ENCODE measurements at places on chromosomes 1 and 21.

GRCh38 chr21:34883491-34884271 is 165.4 kb downstream of the RUNX1 start:
- DNase-seq: no peak

GRCh38 chr1:29455781-29456180 is 219.5 kb downstream of the PTPRU start:
- no peak for DNase-seq

DNA sequence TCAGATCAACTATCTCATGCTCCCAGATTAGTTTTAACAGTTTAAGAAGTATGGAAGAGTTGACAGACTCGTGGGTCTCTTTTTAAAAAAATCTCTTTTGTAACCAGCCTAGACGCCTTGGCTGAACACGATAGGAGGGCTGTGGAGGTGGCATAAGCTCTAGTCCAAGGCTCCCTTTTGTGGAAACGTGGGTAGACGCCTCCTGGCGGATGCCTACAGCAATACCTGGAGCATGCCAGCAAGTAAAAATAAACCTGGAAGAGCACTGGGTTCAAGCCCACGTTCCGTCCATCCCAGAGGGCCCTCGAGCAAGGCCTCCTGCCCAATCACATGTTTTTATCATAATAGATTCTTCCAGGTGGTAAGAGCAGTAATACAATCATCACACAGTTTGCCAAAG is 87.9 kb downstream of the RGS7 start:
- peak; percentile 30 for DNase-seq

GRCh38 chr21:46172863-46173528 is 11.3 kb downstream of the SPATC1L start:
- DNase-seq: no peak

DNA sequence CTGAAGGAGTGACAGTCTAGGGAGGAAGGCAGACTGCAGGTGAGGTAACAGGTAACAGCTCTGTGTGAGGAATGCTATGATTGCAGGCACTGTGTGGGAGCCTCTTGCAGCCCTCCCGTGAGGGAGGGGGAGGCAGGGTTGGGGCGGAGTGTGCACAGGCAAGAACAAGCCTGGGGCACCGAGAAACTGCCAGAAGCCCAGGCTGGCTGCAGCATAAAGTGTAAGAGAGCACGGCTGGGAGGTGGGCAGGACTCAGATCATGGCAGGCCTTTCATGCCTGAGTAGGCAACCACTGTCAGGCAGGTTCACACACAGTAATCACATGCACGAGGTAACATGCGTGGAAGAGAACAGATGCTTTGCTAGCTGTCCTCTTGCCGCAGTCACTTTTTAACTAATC is 11.3 kb upstream of the RHEX start:
- no peak for DNase-seq

DNA sequence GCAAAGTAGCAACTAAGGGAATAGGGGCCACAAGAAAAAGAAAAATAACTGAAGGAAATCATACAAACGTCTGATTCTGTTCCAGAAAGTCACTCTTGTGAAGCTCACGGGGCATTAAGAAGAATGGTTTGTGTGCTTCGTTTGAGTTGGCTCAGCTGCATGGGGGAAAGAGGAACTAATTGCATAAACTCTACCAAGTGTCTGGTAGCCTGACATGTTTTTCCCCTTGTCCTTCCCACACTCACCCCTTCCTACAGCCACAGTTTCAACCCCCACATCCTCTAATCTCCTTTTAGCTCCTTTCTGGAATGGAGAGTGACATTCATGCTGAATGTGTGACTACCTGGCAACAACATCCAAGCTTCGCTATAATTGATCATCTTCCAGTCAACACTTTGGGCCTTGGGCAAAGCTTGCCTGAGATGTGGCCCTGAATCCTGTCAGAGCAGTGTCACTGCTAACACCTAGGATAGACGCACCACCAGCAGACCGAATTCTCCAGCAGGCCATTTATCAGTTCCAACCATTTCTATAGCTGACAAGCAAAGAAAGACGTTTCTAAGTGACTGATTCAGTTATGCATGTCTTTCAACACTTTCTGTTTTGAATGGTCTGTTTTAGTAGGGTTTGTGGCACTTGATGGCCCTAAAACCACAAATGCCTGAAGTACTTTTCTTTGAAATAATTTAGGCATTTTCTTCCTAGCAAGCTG is 439.6 kb downstream of the TTLL7 start:
- no peak for DNase-seq

- no peak for DNase-seq
These were observed 39.1 kb downstream of the NIPAL3 start for GRCh38 chr1:24454673-24455072.

DNA sequence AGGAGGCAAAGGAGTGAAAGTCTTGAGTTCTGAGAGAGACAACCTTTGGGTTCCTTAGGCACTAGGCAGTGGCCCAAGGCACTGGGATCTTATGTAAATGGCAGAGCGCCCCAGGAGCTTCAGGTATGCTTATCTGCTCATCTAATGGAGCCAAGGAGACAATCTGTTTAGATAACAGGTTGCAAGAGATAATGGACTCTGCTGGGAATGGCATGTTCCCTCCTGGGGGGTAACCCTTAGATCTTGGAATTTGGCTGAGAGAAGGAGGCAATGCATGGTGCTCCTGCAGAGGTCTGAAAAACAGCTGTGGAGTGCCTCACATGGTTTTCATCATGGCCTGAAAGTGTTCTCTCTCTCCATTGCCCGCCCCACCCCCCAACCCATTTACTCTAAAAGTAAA is 44.1 kb upstream of the WLS start:
- DNase-seq: no peak

GRCh38 chr21:28253338-28253737 is 739.3 kb downstream of the LTN1 start:
- no peak for DNase-seq

- DNase-seq: no peak
These were observed 52.2 kb upstream of the L1TD1 start for GRCh38 chr1:62142496-62142895.

DNA sequence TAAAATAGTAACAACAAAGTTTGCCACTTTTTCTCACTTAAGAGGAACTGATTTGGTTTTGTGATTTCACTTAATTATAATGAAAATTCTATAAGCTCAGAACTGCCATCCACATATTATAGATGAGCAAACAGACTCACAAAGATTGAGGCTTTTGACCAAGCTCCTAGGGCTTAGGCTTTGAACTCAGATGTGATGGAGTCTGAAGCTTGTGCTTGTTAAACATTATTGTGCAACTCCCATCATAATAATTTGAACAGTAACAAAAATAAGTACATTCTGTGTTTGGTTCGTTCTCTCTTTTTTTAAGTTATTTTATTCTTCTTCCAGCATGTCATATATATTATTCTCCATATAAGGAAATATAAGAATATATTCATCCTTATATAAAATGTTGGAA is 403.4 kb downstream of the PTPRC start:
- DNase-seq: no peak

GRCh38 chr1:14165371-14165801 is 433.1 kb upstream of the KAZN start:
- no peak for DNase-seq
